Activated CD8-positive, alpha-beta memory T cell treated with anti-CD3 and anti-CD28 coated beads for 4 hours (primary cell): ENCODE measurements at places on chromosomes 12 and 14.

DNA sequence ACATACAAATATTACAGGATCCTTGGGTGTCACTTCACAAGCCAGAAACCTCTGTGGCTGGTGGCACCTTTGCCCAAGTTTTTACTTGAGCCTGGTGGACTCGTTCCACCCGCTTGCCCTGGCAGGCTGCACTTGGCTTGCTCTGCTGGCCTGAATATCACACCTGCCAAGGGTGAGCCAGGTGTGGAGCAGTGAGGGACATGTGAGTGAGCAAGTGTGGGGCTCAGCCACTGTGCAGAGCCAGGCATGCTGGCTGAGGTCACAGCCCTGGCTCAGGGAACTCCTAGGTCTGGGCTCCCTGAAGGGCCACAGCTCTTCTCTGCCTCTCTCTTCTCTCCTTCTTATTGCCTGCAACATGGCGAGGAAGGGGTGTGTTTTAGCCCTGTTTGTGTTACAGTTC is 82.0 kb downstream of the SLC16A7 start:
- DNase-seq, result no peak

DNA sequence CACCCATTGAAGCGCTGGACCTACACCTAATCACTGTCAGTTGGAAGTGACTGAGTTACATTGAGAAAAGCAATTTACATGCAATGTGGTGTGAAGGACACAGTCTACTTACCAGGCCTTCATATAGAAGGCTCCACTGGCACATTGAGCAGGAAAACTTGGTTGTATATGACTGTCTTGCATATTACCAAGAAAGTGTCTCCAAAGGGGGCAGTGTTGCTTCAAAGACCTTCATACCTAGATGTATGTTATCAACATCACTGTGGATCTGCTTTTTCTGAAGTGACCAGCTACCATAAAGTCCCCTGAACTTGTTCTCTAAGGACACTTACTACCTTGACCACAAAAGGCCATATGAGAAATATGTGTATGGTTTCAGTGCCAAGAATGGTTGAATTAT is 64.1 kb downstream of the NELL2 start:
- no peak for DNase-seq

DNA sequence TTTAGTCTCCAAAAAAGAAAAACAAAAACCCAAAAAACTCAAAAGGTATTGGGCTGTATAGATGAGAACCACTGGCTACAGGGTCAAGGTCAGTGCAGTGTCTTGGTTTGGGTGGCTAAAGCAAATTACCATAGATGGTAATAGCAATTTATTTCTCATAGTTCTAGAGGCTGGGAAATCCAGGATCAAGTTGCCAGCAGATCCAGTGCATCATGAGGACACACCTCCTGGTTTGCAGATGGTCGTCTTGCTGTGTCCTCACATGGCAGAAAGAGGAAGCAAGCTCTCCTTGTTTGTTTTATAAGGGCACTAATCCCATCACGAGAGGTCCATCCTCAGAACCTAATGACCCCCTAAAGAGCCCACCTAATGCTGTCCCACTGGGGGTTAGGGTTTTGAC is 11.2 kb downstream of the COX14 start:
- DNase-seq, result no peak

- peak; percentile 30 for DNase-seq
Observed at GRCh38 chr12:67441736-67442346, 172.7 kb downstream of the CAND1 start.

GRCh38 chr14:96221841-96222240 is 17.2 kb downstream of the BDKRB2 start:
- no peak for DNase-seq

DNA sequence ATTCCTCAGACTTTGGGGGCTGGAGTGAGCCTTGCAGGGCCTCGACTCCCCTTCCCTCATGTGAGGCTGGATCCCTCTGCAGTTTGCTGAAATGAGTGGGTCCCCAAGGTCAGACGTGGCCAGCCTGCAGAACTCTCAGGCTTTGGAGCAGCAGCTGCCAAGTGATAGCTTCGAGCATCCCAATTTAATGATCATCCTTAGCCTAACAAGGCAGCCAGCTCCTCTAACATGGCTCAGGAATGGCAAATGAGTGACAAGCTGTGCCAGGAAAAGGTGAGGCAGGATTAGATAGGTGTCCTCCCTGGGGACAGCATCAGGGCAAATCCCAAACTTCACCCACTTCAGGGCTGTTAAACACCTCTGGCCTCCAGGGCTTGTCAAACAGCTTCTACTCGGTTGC is 130.7 kb upstream of the PWP1 start:
- DNase-seq, result no peak

GRCh38 chr14:81831128-81831820 is 297.6 kb upstream of the SEL1L start:
- DNase-seq, result no peak

GRCh38 chr12:56749853-56750252 is 2.3 kb downstream of the PRIM1 start:
- no peak for DNase-seq

DNA sequence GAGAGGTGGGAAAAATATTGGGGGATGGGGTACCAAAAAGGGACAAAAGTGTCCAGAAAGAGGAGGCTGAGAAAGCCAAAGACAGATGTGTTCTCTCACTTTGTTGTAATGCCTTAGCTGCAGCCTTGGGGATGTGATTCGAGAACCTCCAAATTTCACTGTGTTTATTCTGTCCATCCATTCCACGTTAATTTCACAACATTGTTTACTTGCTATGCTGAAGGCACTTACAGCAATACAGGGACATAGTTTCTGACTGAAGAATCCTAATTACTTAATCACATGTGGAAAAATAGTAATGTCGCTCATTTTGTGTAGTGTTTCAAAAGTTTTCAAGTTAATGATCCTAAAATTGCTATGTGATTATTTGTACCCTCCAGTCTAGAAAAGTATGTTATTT is 146.2 kb upstream of the SLC38A2 start:
- no peak for DNase-seq

GRCh38 chr14:51307551-51307950 is 67.5 kb downstream of the TMX1 start:
- DNase-seq, result no peak

DNA sequence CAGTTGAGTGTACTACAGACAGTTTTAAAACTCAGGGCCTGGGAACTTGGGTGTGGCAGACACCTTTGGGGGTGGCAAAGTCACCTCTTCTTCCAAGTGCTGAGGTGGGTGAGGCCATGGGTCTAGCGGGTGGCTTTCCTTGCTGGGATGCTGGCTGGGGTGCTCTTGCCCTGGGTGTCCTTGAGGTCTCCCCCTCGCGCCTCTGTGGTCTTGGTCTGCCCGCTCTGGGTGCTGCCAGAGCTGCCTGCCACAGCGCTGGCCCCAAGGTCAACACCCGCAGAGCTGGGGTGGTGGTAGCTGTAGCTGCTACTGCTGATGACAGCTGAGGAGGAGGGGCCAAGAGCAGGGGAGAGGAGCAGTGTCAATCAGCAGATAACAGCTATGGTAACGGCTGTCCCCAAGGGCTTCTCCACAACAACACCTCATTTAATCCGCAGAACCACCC is 6.8 kb downstream of the KRT74 start:
- DNase-seq, result peak; percentile 27

DNA sequence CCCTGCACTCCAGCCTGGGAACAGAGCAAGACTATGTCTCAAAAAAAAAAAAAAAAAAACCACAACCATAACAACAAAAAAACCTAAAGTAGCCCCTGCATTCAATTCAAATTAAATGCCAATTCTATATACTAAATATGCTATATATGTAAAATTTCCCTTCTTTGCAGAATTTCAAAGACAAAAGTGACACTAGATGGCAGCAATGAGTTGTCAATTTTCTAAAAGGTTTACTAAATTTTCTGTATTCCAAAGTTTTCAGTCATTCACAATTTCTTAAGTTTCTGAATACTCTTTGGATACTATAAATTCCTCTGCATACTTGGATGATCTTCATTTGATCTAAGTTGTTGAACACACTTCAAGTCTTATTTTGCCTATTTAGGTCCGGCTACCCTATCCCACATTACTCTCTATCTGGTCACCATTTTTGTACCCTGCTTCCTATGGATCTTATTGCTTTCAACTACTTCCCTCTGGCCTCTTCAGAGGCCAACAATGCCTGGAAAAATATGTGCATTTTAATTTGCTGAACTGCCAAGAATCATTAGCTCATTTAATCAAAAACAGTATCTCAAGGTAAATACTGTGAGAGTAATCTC is 27.9 kb downstream of the HNRNPC start:
- no peak for DNase-seq

- no peak for DNase-seq
Observed at GRCh38 chr14:75915045-75915444, 66.8 kb downstream of the TGFB3 start.

GRCh38 chr14:34227834-34228649 is 234.0 kb downstream of the SPTSSA start:
- peak; percentile 2 for DNase-seq

DNA sequence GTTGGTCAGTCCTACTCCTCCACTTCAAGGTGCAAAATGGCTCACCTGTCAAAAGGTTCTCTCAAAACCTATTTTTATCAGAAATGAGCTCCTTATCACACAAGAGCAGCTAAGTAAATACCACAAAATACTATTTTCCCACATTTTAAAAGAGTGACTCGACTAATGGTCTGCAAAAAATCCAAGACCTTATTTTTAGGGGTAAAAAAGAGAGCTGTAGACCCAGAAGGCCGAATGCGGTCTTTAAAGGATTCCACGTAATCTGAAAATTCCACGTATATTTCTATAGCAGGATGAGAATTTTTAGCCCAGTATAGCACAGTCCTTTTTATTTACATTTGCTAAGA is 3.8 kb downstream of the C14orf93 start:
- no peak for DNase-seq

- DNase-seq, result no peak
Observed at GRCh38 chr14:69055999-69056788, 77.1 kb upstream of the ACTN1 start.

- DNase-seq, result no peak
Observed at GRCh38 chr12:116594325-116595038, 35.3 kb downstream of the MAP1LC3B2 start.

GRCh38 chr12:131114942-131115584 is 161.4 kb downstream of the ADGRD1 start:
- DNase-seq, result no peak

DNA sequence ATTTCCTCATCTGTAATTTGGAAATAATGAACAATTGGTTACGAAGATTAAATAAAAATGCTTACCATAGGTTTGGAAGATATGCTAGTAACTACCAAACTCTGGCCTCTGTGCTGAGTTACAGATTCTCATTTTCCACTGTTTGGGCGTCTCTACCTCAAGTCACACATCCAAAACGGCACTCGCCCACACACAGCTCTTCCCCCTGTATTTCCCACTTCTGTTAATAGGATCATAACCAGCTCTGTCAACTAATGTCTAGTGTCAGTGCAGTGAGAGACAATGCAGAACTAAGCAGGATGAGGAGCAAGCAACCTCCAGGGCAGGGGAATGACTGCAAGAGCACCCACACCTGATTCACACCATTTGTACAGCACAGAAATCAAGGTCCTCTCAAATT is 10.9 kb upstream of the SYCP3 start:
- DNase-seq, result no peak

DNA sequence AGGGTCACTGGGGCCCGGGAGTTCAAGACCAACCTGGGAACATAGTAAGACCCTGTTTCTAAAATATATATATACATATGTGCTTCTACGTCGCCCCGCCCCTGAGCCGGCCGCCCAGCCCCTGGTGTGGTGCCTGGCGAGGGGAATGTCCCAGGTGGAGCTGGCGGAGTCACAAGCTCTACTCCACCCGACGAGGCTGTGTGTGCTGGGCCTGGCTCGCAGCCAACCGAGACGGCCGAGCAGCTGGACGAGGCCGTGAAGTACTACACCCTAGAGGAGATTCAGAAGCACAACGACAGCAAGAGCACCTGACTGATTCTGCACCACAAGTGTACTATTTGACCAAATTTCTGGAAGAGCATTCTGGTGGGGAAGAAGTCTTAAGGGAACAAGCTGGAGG is 22.1 kb upstream of the ITPK1 start:
- DNase-seq, result no peak

- DNase-seq, result no peak
Observed at GRCh38 chr14:99548255-99548654, 55.8 kb downstream of the CCDC85C start.

- DNase-seq, result no peak
Observed at GRCh38 chr12:65740873-65741600, 83.2 kb upstream of the HMGA2 start.

DNA sequence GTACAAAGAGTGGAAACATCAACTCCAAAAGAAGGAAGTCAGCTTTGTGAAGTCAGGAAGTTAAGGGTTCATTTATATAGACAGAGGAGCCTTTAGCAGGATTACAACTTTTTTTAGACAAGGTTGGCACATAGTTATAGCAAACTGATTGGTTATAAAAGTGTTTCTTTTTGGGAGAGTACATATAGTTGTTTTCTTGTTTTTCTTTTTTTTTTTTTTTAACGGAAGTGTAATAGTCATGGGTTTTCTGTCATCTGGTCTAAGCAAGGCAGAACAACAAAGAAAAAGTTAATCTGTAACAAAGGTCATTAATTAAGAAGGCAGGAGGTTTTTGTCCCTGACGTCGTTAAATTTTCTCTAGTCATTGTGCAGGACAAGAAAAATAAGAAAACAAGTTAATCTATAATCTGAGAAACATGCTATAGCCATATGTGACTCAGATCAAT is 13.0 kb upstream of the MFAP5 start:
- DNase-seq, result no peak

GRCh38 chr14:59566725-59567124 is 9.9 kb downstream of the CCDC175 start:
- DNase-seq, result no peak

DNA sequence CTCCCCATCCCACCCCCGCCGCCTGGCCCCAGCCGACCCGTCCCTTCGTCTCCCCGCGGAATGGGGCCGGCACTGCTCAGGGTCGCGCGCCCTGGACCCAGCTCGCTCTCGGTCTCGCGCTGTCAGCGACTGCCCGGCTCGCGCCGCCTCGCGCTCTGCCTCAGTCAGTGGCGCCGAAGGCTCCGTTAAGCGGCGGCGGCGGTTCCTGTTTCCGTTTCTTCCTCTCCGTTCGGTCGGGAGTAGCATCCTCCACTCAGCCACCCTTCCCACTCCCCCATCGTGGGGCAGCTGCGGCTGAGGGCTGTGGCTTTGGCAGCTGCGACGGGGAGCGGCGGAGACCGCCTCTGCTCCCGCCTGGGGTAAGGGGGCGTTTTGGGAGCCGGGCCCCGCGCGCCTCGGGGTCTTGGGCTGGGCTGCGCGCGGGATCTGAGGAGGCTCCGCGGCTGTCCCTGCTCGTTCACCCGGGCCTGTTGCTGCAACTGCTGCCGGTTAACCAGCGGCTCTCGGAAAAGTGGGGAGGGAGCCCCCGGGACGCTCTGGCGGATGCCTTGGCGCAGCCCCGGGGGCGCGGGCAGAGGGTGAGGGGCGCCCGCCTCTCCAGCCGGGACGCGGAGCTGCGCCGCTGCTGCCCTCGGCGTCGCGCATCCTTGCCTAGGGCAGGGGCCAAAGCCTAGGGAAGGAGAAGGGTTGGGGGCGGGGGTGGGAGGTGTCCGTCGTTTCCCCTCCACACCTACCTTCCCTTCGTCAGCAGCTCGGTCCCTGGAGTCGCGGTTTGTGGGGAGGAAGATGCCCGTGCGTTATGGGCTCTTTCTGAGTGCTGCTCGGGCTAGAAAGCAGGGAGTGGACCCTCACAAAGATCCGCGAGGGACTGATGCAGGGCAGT is 567 bp downstream of the FUT8 start:
- peak; percentile 1 for DNase-seq

GRCh38 chr12:71455028-71455737 is 15.6 kb downstream of the LGR5 start:
- no peak for DNase-seq
